ENCODE measurements at places on chromosomes 1 and 21.

- DNase-seq: no peak
These were observed 70.3 kb upstream of the KCNK1 start for GRCh38 chr1:233543338-233544255.

GRCh38 chr1:201184307-201185122, 6.1 kb upstream of the IGFN1 start:
- no peak for DNase-seq

DNA sequence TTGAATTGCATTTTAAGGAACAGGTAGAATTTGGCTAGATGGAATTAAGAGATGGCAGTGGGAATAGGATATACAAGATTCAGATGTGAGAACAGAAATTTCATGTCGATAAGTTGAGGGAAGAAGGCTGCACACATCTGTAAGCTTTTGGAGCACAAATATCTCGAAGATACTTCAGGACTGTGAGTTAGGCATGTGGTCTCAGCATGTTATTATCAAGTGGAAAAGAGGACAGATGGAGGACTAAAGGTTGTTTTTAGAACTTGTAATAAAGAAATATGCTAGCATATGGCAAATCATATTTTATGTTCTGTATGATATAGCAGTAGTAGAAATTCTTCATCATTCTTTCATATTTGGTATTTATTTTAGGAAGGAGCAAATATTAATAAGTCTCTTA, 61.5 kb downstream of the KIF1B start:
- no peak for DNase-seq

DNA sequence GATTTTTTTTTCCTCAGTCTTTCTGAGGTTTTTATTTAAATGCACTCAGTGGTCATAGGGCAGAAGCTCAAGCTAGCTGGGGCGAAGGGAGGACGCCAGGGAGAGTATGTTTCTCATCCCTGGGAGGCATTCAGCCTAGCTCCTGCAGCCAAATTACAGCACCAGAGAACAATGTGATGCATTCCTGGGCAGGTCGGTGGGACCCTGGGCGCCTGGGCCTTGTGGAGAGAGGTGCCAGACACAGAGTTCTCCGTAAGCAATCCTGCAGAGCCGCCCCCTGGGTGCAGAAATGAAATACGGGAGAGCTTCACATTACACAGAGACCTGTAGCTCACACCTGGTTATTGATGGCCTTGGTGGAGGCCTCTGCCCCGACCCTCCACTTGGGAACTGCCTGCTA, 15.5 kb downstream of the WNT2B start:
- DNase-seq: no peak

GRCh38 chr1:178959543-178960460, 65.9 kb upstream of the FAM20B start:
- no peak for DNase-seq

- DNase-seq: no peak
These were observed 22.7 kb downstream of the SERBP1 start for GRCh38 chr1:67407498-67407897.

DNA sequence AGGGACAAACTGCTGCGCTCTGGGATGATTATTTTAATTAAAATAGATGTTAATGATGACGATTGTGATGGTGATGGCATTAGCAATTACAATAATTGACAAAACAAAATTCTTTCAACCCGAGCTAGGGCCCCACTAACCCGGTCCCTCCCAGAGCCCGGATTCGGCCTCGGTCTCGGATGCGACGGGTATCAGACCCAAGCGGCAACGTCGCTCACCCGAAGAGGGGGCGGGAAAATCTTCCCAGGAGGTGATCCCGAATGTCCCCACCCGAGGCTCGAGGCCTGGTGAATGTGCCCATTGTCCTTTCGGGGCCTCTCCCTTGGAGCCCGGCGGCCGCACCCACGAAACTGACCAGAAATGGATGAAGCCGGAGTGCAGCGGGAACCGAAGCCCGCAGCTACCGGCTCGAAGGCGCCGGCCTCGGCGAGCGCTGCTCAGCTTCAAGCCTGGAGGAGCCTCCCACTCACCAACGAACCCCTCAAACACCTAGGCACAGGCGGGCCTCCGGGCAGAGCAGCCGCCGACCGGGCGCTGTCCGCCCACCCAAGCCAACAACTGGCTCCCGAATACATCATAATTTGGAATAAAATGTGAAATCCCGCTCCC, 1.2 kb downstream of the TAL1 start:
- no peak for DNase-seq

- no peak for DNase-seq
These were observed 293.1 kb downstream of the LMX1A start for GRCh38 chr1:165063181-165063965.

- no peak for DNase-seq
These were observed 37.2 kb downstream of the ALG14 start for GRCh38 chr1:95035536-95035935.

DNA sequence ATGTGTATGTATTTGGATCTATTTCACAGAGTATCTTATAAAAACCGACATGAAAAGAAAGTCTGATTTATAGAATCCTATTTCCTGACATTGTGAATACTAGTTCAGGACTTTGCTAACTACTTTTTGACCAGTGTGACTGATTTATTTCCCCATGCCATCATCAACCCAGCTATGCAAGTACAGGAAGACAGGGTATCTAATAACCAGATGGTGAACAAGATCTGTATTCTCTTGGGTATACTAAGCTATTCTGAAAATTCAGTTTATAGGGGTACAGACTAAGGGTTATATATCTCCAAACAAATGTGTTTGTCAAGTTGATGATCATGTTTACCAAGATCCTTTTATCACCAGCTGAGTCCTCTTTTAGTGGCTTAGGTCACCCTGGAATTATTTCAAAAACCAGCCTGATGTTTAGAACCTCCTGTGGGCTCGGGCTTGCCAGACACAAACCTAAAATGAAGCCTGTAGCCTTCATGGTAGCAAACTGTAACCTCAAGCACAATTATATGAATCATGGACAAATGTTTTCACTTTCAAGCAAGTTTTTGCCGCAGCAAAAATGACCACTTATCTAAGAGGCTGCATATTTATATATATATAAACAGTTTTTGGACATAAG, 185.1 kb downstream of the FGGY start:
- no peak for DNase-seq

Measured in activated CD4-positive, alpha-beta T cell treated with anti-CD3 and anti-CD28 coated beads, Interleukin-2, Interleukin-6, amounts not matched to agents 100 ng/mL and 50 ng/mL, durations not matched to agents 16 hours and 8 hours (primary cell).